HS-27A (cell line): ENCODE measurements at places on chromosomes 2 and 18.

GRCh38 chr2:139674577-139674976 is 894.4 kb upstream of the NXPH2 start:
- no peak for DNase-seq

DNA sequence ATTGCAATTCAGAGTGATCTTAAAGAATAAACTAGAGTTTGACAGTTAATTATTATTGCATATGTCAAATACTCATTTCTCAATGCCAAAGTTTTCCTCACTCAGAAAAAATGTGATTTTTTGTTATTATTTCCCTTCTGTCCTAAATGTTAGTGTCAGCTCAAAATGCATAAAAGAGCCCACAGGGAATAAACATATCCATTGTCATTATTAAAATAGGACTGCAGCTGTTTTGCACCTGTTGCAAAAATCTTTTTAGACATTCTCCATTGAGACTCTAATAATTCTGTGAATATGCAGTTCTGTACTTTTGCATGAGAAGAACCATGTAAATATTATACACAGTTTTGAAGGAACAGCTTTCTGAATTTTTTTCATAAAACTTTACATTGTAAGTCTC is 540.0 kb upstream of the SLC39A10 start:
- no peak for DNase-seq

DNA sequence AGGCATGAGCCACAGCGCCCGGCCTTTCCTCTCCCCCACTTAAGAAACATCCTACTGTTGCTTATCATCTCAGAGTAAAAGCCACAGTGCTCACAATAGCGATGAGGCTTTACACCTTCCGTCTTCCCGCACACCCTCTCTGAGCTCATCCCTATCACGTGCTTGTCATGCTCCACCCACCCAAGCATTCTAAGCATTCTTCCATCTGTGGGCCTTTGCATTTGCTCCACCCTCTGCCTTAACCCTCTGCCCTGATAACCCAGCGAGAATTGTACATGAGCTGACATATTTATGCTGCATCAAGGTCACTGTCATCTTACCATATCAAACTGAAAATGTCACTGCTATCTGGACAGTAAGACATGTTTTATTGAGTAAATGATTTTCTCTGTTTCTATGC is 22.6 kb downstream of the FOXI3 start:
- no peak for DNase-seq

GRCh38 chr2:44839370-44839769 is 102.1 kb upstream of the SIX3 start:
- DNase-seq: no peak

- no peak for DNase-seq
These were observed 57.1 kb upstream of the RNF152 start for GRCh38 chr18:61949946-61950345.

DNA sequence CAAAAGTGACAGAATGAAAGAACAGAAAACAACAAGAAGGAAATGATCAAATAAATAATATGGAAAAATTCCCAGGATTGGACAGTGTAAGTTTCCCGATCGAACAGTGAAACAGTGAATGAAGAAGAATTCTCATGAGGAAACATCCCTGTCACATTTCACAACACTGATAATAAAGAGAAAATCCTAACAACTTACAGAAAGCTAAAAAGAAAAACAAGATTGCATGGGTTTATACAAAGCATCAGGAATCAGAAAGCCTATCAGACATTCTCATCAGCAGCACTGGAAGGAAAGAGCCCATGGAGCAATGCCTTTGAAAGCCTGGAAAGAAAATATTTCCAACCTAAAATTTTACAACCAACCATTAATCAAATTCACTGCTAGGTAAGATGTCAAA is 9.9 kb upstream of the COL6A3 start:
- DNase-seq: no peak

DNA sequence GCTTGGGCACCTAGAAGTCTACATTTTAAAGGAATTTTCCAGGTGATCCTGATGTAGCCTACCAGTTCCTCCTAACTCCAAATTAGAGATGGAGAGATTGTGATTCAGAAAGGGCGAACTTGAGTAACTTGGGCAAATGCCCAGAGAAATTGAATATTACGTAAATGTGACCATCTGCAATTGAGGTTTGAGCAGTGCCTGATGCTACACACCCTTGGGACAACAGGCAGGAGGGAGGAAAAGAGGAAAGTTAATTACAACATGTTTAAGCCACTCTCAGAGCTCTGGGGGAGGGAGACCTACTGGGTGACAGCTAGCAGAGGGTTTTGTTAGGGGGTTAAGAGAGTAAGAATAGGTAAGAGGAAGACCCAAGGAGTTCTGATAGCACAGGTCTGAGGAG is 208.9 kb downstream of the LPIN1 start:
- no peak for DNase-seq

DNA sequence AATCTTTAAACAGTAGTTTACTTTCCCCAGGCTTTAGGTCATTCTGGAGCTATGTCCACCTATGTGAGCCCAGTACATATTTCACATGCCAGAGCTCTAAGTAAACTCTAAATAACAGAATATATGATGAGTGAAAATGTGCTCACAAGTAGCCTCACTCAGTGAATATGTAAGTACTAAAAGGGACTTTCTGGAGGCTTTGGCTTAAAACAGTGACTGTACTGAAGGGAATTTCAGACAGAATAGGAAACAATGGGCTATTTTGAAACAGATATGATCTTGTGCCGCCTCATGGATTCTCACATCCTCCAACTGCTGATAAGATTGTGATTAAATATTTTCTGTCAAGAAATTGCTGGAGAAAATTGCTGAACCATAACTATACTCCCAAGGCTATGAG is 747.9 kb downstream of the SOCS6 start:
- no peak for DNase-seq

DNA sequence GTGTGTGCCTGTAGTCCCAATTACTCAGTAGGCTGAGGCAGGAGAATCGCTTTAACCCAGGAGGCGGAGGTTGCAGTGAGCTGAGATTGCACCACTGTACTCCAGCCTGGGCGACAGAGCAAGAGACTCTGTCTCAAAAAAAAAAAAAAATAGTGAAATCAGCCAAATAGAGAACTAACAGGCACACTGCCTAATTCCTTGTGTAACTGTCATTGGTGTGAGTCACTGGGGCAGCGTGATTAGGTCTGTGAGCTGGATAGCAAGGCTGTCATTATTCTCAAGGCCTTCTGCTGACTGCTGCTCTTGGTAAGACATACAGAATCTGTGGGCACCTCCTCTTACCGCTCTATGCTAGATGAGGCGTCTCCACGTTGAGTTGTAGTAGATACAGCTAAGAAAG is 270.3 kb downstream of the NEDD4L start:
- peak; percentile 77 for DNase-seq

DNA sequence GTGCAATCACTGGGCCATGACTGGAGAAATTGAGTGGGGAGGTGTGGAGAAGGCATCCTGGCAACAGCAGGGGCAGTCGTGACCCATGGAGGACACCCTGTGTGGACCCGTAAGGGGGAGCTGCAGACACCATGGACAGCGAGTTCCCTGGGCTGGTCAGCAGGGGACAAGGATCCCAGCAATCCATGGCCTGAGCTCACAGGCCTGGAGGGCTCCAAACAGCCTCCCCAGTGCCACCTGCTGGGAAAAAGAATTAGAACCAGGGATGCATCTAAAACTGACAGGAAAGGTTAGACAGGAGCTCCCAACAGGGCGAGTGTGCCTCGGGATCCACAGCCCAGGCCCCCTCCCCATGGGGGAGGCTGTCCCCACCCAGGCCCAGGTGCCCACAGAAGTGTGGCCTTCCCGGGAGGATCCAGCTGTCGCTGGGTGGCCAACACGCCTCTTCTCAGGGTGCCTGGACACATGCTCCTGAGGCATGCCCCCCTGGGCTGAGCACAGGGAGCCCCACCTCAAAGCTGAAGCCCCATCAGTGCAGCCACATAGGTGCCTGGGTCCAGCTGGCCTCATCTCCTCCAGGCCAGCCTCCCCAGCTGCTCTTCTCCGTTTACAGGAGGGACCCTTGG is 20.5 kb upstream of the KIF1A start:
- DNase-seq: no peak

DNA sequence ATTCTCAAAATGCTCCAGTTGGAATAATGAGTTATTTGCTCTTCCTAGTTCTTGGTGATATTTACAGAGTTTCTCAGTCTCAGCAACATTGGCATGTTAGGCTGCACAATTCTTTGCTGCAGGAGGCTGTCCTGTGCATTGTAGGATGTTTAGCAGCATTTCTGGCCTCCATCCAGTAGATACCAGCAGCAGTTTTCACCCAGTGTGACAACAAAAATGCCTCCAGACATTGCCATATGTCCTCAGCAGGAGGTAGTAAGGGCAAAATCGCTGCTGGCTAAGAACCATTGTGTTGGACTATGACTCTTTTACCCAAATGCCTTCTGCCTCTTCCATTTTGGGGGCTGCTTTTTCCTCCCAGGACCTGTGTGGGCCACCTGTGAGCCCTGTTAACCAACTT is 50.4 kb downstream of the PAX8 start:
- DNase-seq: no peak

DNA sequence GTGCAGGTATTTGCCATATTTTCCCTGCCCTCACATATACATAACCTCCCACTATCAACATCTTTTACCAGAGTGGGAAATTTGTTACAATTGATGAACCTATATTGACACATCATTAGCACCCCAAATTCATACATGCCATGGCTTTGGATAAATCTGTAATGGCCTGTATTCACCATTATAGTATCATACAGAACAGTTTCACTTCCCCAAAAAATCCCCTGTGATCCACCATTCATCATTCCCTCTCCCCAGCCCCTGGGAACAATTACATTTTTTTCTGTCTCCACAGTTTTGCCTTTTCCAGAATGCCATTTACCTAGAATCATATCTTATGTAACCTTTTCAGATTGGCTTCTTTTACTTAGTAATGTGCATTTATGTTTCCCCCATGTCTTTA is 494.5 kb downstream of the RNF144A start:
- DNase-seq: no peak

DNA sequence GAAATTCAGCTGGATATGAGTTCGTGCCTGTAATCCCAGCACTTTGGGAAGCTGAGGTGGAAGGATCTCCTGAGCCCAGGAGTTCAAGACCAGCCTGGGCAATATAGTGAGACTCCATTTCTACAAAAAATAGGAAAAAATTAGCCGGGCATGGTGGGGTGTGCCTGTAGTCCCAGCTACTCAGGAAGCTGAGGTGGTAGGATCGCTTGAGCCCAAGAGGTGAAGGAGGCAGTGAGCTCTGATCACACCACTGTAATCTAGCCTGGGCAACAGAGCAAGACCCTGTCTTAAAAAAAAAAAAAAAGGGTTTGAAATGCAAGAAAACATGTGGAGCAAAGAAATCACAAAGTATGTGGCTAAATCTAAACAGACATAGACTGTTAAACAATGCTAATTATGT is 9.8 kb downstream of the CGREF1 start:
- no peak for DNase-seq
